ENCODE measurements at places on chromosomes 13 and 19. TPM values are rescaled to one million over a fixed set of nuclear protein-coding genes. Genes with fewer than 3 reads are reported as not detected.

Gene ZIC5
- not detected for polyA plus RNA-seq

Gene OR7C1
- under 0.01 TPM for polyA plus RNA-seq

DNA sequence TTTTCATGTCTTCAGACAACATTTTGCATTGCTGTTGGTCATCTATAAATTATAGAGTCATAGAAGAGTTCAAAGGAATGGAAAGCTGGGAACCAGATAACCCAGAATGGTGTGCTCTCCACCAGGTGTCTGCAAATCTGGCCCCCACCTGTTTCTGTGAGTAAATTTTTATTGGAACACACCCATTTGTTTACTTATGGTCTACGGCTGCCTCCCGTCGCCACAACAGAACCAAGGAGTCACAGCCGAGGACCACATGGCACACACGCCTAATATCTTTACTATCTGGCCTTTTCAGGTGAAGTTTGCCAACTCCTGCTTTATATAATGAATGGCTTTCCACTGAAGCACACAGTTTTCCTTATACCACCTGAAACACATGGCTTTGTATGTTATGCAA lies 58.2 kb downstream of the EFNB2 start:
- no peak for DNase-seq

Gene ZNF415
- polyA plus RNA-seq: 5.4 TPM

GRCh38 chr13:101303521-101303920 lies 112.8 kb downstream of the NALCN start:
- no peak for DNase-seq
